H54 (cell line): ENCODE measurements at places on chromosomes 1 and 21.

DNA sequence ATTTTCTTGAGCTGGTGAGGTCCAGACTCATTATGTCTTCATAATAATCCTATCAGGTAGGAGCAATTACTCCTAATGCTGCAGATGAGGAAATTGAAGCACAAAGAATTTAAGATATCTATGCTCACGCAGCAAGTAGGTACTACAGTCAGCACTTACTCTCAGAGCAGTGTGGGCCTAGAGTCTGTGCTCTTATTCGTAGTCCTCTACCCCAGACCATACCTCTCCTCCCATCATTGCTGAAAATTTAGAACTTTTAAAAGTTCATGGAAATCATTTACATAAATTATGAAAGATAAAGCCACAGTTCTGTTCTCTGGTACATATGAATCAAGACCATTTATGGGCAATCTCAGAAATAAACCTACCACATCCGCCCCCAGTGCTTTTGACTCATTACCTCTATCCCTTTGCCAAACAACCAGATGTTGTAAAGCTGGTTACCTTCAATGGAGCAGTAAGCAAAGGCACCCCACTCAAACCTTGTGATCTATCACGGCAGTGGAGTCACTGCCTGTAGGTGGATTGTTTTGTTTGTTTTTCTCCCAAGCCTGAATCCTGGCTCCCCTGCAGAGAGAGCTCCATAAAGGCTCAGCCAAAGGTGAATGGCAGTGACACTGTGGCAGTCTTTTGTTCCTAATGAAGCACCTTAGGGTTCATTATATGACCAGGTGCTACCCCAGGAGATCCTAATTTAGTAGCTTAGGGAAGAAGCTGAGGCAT, 20.9 kb upstream of the MAN1A2 start:
- no peak for DNase-seq

DNA sequence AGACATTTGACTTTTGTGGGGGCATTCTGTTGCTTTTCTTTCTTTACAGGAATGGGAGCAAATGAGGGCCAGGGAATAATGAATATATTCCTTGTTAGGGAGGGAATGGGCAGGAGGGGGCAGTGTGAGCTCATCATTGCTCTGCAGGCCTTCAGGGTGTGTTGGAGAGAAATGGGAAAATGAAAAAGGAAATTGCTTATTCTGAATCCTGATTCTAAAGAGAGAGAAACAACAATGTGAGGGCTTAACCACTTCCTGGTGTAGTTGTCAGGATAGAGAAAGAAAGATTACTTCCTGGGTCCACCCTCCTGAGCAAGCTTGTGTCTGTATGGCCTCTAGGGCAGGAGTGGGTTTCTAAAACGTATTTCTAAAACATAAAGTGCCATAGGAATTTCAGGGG, 28.3 kb downstream of the VANGL2 start:
- peak; percentile 54 for DNase-seq

- DNase-seq = no peak
Observed at GRCh38 chr1:111213412-111213811, 13.0 kb upstream of the DENND2D start.

- DNase-seq = no peak
Observed at GRCh38 chr1:217542136-217542777, 88.6 kb downstream of the GPATCH2 start.
